ENCODE measurements at places on chromosomes 12 and 14.

GRCh38 chr14:26941521-26941920, 343.7 kb upstream of the NOVA1 start:
- no peak for DNase-seq

DNA sequence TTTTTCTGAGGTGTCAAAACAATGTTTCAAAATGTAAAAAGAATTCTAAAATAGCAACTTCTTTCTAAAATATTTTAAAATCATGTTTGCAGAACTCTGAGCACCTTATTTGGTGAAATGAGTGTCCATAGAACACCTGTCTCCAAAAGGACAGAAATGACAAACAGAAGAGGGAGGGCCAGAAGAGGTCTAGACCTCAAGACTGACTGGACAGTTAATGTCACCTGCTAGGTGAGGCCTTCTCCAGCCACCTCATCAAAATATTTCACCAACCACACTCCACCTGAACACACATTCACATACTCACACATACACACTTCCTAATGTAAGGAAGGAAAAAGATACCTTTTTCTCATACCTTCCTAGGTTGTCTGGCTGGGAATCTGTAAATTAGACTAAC, 147.8 kb upstream of the PLEKHA5 start:
- DNase-seq: no peak

DNA sequence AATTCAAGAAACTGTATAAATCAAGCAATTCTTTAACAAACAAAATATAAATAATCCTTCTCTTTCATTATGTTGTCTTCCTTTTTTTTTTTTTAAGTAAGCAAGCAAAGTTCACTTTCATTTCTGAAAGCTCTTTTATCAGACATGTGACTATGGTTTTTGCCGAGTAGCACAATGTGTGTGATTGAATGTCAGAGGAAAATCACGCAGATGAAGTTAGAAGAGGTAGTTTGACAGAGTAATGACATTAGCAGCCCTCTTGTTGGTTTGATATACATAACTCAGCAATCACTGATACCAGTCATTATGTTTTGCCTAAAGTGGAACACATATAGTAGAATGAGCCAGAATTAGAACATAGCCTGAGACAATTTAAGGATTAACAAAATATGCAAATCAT, 19.0 kb downstream of the ALX1 start:
- DNase-seq: no peak

- DNase-seq: no peak
Observed at GRCh38 chr14:75067212-75067611, 2.2 kb upstream of the ZC2HC1C start.

DNA sequence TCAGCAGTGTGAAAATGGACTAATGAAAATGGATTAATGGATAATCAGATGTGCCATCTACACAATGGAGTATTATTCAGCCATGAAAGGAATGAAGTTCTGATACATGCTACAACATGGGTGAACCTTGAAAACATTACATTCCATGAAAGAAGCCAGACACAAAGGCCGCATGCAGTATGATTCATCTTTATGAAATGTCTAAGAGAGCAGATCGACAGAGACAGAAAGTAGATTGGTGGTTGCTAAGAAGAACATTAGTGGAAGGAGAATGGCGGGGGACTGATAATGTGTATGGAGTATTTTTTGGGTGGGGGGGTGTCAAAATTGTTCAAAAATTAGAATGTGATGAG, 47.3 kb downstream of the PRKAB1 start:
- DNase-seq: no peak

DNA sequence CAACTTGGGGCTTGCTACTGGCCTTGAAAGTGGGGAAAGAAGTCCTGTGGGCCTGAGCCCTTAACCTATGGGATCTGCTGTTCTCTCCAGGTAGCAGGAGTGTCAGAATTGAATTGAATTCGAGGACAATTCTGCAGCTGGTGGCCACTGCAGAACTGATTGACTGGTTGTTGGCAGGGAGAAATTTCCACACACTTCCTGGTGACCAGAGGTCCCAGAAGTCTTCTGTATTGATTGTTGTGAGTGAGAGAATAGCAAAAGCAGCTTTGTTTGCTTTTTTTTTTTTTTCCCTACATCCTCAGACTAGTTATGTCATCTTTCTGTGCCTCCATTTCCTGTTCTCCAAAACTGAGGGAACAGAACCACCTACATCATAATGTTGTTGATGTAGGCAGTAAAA, 64.1 kb downstream of the PRICKLE1 start:
- no peak for DNase-seq

DNA sequence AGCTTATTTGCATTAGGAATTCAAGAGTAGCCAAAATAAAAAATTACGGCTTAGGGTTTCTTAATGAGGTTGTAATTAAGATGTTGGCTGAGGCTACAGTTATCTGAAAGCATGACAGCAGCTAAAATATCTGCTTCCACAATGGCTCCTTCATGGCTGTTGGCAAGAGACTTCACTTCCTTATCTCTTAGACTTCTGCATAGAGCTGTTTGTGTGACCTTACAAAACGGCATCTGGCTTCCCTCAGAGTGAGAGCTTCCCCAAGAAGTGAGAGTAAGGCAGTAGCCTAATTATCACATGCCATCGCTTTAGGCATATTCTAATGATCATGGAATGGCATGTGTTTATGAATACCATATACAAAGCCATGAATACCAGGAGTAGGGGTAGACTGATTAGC, 57.6 kb downstream of the CCDC59 start:
- no peak for DNase-seq

DNA sequence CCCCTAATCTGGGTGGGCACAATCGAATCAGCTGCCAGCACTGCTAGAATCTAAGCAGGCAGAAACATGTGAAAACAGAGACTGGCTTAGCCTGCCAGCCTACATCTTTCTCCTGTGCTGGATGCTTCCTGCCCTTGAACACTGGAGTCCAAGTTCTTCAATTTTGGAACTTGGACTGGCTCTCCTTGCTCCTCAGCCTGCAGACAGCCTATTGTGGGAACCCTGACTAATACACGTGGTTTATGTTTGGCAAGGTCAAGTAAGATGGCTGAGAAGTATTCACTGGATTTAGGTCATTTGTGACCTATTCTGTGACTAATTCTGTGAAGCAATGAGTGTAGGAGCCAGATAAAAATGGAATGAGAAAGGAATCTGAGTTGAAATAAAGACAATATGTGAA, 11.0 kb downstream of the GPR135 start:
- no peak for DNase-seq

DNA sequence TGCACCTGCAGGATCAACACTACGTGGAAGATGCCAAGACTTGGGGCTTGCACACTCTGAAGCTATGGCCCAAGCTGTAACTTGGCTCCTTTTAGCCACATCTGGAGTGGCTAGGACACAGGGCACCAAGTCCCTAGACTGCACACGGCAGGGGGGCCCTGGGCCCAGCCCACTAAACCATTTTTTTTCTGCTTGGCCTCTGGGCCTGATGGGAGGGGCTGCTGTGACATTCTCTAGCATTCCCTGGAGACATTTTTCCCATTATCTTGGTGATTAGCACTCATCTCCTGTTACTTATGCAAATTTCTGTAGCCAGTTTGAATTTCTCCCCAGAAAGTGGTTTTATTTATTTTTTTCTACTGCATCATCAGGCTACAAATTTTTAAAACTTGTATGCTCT, 1080.7 kb downstream of the LRFN5 start:
- DNase-seq: no peak

DNA sequence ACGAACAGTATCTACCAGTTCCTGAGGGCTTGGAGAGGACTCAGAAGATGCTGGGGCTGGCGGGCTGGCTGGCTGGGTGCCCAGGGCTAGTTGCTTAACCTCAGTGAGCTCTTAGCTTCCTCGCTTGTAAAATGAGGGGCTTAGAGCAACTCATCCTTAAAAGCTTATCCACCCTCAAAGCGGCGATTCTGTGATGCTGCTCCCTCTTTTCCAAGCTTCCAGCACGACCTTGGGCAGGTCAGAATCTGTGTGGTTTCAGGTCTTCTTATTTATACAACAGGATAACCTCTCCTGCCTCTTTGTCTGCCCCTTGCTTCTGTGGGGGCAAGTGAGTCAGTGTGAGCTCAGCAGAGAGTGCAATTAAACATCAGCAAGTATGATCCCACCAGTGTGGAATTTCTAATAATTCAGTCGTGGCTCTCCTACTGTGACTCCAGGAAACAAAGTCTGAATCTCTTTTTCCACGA, 281.8 kb downstream of the KSR2 start:
- no peak for DNase-seq

- DNase-seq: no peak
Observed at GRCh38 chr14:59296508-59296907, 108.0 kb downstream of the DAAM1 start.

DNA sequence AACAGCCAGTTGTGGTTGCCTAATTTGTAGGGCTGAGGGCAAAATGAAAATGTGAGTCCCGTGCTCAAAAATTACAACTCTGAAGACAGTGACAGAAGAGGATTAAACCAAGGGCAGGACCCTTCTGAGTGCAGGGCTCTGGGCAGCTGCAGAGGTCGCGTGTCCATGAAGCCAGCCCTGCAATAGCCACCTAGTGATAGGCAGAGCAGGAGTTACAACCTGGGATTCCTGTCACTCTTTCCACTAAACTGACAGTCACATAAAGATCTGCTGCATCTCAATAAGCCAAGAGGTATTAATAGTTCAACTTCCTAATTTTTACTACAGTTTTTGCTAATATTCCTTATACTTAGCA, 94.1 kb downstream of the SLC2A13 start:
- DNase-seq: no peak

DNA sequence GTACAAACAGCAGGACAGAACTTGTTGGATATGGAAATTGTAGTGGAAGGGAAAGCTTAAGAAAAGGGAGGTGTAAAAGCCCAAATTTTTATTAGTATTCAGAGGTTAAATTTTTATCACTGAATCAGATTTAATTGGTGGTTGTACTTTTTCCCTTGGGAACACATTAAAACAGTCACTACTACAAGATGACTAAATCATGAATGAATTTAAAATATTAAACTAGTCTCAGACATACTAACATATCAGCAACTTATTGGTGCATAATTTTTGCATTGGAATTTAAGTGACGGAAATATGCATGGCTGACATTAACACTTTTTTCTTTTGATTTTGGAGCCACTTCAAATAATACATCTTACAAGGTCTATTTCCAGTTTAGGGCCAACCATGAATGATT, 27.6 kb downstream of the SAMD4A start:
- DNase-seq: no peak

DNA sequence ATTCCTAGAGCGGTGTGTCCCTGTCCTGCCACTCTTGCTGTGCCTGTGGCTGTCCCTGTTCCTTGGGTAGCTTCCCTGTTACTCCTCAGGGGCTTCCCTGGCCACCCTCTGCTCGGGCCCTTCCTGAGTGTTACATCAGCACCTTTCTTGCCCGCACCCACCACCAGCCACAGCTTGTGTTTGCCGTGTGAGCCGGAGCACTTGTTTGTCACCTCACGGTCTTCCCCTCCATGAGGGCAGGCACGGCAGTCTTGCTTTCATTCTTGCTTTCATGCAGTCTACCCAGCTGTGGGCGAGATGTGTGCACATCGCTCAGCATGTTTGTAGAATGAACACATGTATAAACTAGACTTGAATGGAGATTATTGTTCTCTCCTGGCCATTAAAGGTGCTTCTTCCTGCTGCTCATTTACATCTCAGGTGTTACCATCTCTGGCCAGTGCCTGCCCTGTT, 42.0 kb downstream of the TRAF3 start:
- DNase-seq: peak; percentile 65

DNA sequence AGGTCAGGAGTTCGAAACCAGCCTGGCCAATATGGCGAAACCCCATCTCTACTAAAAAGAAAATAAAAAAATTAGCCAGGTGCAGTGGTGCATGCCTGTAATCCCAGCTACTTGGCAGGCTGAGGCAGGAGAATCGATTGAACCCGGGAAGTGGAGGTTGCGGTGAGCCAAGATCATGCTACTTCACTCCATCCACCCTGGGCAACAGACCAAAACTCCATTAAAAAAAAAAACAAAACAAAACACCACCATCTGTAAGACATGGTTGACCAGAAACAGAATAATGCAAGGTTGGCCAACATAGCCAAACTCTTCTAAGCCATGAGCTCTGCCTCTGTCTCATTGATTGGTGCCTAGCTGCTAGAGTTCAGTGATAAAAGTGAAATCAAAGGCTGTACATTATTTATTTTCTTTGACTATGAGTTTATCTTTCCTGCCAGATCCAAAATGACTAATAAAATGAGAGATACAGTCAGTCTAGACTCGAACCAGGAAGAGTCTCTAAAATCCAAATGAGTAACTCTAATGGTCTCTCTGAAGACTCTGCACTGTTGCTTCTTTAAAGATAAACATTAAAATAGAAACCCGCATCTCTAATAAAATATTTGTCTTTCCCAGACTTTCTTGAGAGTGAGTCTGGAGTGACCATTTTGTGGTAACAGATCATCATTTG, 404.7 kb downstream of the DAD1 start:
- no peak for DNase-seq

- DNase-seq: peak; percentile 28
Observed at GRCh38 chr12:2691345-2692071, 103.3 kb upstream of the FKBP4 start.

DNA sequence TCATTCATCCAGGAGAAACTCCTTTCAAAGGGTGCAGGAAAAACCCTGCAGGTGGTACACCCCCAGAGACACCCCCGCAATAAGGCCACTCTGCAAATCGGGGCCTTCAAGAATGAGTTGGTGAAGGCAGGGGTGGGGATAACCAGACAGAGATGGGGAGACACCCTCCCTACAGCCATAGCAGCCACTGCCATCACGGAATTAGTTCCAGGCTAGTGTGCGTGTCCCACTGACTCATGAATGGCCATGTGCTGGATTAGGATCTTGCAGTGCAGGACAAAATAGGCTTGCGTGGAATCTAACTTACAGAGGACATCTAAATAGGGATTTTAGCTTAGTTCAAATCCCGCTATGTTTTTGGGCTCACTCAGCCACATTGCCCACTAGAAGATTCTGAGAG, 37.8 kb downstream of the SPRING1 start:
- DNase-seq: no peak

- DNase-seq: no peak
Observed at GRCh38 chr14:32710731-32711680, 227.7 kb upstream of the NPAS3 start.

DNA sequence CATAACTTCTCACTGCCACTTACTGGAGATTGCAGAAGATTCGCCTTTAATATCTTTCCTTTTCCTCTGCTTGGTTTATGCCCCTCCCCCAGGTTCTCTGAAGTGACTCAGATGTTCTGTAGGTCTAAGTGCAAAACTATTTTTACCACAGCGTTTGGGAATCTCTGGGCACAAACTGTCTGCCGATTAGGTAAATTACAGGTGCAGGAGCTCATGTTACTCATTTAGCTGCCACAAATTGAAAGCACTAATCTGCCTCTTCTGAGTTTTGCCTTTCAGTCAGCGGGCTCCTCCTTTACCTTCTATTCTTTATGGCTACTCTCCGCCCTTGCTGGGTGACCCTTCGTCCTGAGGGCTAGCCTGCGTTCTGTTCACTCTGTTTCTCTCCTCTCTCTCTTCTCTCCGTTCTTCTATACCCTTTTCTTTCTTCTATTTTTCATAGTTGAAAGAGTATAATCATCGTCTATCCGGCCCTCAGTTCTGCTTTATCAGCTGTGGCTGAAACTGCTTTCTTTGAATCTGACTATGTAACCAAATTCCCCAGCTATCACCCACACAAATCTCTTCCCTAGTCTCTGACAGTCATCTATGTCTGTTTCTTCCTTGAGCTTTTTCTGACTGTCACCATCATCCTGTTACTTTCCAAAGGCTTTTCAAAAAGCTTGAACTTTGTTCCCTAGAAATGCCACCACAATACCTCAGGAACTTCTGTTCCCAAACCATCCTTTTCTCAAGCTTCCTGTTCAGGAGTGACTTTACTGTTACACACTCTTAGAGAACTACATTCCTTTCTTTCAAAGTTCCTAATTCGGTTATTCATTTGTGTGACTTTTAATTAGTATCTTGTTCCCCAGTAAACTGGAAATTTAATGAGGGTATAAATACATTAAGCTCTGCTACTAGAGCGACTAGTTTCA, 4.3 kb upstream of the MYF6 start:
- no peak for DNase-seq

All from stimulated activated CD8-positive, alpha-beta memory T cell treated with anti-CD3 and anti-CD28 coated beads, Interleukin-15, amount 100 ng/mL, for 48 hours (primary cell).